Activated CD8-positive, alpha-beta memory T cell treated with anti-CD3 and anti-CD28 coated beads for 4 hours (primary cell): ENCODE measurements at places on chromosomes 1 and 21.

DNA sequence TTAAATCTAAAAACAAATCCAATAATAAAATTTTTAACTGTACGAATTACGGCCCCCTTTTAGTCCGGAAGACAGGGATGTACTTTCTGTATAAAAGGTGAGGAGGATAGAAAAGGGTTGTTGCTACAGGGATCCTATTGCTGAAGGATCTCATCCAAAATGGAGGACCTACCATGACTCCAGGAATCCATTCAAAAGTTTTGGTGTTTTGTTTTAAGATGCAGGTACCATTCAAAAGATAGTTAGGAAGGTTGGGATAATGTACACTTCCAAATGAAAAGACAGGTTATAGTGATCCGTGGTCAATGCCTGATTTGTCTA, 1.3 kb upstream of the ENAH start:
- no peak for DNase-seq

DNA sequence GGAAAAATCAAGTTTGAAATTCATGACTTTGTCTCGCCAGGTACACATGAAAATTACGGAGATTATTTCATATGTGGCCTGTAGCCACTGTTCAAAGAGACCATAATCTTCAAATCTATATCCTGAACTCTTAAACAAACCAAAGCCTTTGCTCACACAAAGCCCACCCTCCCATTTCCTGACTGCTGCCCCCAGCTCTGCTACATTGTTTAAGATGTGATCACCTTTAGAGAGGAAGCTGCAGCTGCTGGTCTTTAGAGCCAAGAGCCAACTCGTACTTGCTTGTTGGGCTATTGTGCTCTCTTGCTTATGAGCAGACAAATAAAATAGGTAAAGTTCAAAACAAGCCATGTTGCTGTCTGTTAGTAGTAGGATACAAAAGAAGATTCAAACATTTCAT, 71.9 kb downstream of the DTL start:
- no peak for DNase-seq

- DNase-seq = no peak
Observed at GRCh38 chr1:30864681-30865080, 43.9 kb downstream of the SDC3 start.

DNA sequence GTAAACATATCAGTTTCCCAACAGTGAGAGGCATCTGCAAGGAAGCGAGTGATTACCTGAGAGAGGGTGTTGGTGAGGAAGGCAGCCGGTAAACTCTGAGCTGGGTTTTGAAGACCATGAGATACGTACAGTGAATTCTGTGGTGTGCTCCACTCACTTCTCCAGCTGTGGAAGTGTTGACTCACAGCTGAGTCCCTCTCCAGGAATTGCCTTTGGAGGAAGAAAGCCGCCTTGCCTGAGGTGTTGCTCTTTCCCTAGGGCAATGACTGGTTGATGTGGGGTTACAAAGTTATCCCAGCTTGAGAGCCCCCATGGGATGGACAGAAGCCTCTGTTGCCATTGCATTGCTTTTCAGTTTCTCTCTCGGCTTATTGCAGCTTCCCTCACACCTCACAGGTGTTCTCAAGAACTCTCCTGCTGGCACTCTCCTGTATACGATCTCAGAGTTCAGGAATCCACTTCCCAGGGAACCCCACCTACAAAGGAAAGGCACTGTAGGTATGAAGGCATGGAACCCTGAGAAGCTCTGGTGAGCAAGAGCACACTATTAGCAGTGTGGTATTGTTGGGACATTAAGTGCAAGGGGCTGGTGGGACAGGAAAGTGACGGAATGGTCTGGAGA, 10.8 kb downstream of the NHLH1 start:
- DNase-seq = no peak

DNA sequence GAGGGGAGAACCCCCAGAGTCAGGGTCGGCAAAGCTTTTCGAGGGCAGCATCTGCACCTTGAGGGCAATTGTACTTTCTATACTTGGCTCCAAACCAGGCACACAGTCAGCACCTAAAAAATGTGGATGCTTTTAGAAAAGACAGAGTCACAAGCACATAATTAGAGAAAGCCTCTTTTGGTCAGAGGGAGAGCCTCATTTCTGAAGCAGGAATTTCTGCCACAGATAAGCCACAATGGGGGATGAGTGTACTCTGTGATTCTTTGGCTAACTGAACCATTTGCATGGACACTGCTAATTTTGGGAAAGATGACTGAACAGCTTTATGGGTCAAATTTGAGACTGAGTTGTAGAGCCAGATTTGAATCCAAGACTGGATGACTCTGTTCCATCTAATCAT, 635.7 kb downstream of the KIF26B start:
- DNase-seq = no peak

DNA sequence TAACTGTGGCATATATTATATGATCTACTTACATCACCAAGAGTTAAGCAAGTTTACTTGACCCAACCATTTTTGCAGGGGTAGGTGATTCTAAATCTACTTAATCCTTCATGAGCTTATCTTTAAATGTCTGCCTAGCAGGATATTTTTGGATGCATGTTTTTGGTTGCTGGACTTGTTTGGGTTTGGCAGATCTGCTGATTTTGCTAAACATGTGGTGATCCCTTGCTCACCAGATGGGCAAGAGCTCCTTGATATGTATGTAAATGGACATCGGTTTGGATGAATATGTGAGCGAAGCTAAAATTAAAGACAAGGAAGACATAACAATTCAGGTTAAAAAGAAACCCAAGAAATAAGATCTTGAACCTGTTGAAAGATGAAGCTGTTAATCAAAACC, 36.7 kb downstream of the FMN2 start:
- no peak for DNase-seq

DNA sequence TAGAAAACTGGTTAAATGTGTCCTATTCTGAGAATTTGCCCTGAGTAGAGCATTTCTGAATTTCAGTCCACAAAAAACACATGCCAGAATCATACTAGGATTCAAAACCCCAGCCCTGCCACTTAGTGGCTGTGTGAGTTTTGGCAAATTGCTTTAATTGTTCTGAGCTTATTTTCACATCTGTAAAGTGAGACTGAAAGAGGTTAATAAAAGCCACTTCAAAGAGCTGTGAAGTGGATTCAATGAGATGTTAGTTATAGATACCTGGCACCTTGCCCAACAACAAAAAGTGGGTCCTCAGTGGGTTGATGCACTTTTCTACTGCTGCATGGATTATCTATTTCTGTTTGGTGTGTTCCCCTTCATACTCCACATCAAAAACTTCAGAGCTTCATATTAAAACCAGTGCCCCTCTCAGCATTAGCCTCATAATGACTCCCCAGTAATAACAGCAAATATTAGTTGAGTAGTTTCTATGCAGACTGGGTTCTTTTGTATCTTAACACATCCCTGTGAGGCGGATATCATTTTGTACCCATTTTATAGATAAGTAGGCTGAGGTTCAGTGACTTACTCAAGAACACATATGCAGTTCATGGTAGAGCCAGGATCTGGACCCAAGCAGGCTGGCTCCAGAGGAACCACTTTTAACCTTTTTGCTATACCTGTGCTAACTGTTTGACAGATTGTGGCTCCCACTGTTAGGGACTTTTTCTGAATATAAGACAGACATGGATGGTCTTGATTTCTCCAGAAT, 14.2 kb upstream of the ADORA3 start:
- no peak for DNase-seq

- DNase-seq = peak; percentile 55
Observed at GRCh38 chr1:34742667-34743270, 12.1 kb upstream of the GJB5 start.

DNA sequence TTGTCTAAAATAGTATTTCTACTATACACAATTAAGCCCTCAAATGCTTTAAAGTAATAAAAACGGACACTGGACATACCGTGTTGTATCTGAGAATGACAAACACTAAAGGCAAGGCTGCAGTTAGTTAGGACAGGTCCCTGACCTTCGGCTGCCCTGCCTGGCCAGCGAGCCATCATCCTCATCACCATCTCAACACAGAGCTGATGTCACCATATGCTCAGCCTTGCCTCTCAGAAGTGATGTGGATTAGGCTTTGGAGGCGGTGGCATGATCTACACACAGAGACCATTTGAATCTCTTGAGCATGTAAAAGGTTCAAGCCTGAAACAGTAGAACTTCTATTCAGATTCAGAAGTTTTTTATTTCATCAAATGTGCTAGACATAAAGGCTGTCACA, 244.7 kb downstream of the SDCCAG8 start:
- DNase-seq = no peak

DNA sequence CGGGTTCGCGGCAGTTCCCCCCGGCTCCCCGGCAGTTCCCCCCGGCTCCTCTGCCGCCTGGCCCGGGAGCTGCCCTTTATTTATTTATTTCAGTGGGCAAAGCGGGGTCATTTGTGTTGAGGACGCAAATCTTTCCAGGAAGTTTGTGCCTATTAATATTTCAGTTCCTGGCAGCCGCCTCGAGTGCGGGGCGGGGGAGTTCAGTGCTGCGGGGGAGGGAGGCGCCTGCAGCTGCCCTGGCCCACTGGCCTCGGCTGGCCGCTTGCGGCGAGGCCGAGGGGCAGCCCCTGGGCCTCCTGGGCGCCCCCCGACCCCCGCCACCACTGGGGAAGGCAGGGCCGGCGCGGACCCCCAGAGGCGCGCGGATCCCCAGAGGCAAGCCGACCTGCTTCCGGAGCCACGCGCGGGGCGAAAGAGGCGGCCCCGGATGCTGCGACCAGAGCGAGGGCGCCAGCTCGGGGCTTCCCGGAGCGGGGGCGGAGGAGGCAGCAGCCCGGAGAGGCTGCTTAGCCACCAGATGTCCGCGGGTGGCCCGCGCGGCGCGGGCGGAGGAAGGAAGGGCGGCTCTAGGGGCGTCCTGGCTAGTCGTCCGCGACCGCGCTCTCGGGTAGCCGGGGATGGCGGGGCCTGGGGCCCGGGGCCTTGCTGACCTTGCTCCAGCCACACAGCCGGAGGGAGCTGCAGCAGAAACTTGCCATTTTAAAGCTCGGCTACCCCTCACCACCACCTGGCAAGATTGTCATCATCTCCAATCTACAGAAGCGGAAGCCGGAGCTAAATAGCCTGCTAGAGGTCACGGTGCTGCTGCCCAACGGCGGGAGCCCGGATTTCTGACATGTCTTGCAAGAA, 48.0 kb downstream of the H3-3A start:
- DNase-seq = peak; percentile 21

DNA sequence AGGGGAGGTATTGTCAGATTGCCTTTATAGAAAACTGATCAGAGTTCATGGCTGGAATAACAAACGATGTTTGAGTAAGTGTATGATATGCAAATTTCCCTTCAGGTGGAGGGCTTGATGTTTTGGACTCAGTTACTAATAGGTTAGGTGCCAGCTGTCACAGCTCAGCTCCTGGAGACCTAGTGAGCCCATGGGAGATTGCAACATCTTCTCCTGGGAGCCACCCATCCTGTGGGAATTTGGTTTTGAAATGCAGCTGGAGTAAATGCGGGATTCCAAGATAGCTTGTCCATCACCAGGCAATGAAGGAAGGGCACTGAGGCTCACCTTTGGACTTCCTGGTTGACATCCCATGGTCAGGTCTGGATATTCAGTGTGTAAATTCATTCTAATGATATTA, 211.4 kb upstream of the NRIP1 start:
- no peak for DNase-seq

DNA sequence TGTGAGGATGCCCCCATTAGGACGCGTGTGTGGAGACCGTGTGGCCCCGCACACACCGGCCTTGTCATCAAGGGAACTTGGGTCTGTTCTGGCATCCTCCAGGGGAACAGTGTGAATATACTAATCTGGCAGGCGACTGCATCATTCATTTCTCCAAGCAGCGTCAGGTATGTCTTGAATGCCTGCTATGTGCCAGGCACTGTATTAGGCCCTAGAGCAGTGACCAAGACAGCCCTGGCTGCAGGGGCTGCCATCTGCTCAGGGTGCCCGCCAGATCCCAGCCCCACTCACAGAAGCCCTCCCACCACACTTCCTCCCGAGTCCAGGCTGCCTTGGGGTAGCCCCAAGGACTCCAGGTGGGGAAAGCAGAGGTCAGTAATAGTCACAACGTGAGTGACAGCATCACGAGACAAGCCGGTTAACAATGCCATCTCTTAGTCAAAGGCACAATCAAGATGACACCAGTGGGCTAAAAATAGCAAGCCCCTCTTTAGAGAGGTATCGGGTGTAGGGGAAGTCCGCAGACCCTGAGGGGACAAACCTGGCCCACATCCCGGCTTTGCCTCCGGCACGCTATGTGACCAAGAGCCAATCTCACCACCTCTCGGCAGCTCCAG, 7.5 kb upstream of the LAPTM5 start:
- no peak for DNase-seq

- no peak for DNase-seq
Observed at GRCh38 chr1:75613916-75614315, 3.0 kb upstream of the SLC44A5 start.

DNA sequence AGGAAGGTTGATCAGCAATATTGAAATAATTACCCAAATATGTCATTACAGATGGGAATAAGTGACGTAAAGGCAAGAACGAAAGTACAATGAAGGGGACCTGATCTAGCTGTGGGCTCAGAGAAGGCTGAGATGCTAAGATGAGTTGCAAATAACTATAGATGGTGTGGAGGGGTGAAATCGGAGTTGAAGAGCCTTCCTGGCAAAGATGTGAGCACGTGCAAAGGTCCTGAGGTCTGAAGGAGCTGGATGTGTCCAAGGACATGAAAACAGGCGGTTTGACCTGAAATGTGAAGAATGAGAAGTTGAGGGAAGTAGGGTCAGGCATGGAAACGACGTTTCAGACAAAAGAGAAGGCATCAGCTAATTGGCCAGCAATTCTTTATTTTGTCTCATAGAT, 61.6 kb upstream of the SLC45A1 start:
- DNase-seq = no peak

GRCh38 chr1:27402349-27402754, 9.9 kb downstream of the GPR3 start:
- DNase-seq = no peak

DNA sequence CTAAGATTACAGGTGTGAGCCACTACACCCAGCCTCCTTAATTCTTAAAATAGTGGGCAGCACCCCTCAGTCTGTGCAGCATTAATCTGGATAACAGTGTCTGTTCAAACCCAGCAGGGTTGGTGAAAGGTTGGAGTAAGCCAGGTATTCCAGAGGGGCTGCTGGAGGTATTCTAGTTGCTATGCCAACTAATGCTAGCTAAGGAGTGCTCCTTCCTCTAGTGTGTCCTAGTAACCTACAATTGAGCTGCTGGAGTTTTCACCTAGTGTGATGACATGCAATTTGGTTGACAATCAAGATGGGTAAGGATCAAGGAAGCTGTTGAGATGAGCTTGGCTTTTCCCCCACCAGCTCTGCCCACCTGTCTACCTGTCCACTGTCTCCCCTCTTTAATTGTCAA, 100.2 kb upstream of the IPO9 start:
- no peak for DNase-seq

DNA sequence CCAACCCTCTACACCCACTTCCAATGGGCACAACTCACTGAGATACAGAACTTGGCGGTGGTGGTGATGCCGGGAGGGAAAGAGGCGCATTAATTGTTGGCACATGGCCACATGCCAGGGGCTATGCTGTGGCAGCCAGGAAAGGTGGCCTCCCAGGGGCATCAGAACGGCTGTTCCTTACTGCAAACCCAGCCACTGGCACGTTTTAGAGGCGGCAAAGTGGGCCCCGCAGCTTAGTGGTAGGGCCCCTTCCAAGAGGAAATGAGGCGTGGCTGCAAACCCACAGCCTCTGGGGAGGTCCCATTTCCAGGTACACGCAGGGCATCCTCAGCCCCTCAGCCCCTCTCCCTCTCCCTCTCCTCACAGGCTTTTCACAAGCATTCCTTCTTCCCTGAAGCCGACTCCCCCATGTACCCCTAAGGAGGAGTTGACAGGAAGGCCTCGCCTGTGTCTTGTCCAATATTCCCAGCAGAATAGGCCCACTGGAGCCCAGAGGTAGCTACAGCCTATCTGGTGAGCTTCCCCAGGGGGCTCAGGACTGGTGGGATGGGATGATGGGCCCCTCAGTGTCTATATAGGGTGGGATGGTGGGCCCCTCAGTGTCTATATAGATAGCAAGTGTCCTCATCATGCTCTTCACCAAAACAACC, 166.2 kb downstream of the CLIC6 start:
- no peak for DNase-seq
